D341Med (cell line): ENCODE measurements at places on chromosomes 3 and 15.

DNA sequence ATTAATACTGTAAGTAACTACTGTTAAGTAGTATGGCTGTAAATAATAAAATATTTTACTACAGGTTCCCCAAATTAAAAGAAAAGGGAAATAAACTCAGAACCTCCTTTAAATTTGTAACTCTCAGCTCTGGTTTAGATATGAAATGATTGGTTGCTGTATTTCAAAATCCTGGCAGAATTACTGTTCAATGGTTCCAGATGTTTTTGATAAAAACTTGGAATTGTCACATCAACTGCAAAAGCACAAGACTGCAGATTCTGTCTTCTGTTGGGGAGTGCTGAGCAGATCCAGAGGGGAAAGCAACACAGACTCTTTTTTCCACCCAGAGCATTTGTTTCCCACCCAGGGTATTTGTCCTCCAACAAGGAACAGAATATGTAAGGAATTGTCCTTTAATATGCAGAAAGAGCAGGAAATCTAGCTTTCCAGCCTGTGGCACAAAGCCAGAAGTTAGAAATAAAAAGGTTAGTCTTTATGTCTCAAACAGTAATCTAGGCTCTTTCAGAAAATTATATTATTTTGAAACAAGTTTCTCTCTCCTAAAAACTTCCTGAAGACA lies 178.1 kb downstream of the KLHL25 start:
- DNase-seq: no peak

- no peak for DNase-seq
Observed at GRCh38 chr15:51085764-51086163, 8.9 kb downstream of the TNFAIP8L3 start.

GRCh38 chr15:40297356-40297755 lies 10.4 kb downstream of the PLCB2 start:
- no peak for DNase-seq

DNA sequence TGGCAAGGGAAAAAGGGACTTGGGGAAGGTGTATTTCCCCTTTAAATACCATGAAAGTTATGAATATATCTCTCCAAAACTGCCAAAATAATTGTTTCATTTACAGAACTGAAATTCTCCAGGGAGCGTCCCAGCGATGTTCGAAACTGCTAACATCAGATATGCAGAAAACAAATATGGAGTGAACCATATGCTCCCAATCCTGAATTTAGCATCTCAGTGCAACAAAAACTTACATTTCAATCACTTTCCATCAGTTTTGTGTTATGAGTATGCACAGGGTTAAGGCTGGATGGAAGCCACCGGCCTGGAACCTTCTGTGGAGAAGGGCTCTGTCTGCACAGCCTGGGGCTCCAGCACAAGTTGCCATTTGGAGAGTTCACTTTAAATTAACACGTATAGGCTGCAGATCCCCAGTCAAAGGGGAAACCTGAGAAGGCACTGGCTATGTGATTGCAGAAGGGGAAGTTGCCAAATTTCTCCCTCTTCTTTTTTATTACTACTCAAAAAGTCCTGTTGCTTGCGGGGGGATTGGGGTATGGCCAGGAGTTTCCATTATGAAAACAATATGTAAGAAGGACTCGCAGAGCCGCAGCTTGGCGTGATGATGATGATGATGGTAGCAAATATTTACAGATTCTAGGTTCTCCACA lies 56.9 kb upstream of the FOXP1 start:
- no peak for DNase-seq

- DNase-seq: no peak
Observed at GRCh38 chr15:55676507-55676906, 66.4 kb downstream of the PRTG start.

DNA sequence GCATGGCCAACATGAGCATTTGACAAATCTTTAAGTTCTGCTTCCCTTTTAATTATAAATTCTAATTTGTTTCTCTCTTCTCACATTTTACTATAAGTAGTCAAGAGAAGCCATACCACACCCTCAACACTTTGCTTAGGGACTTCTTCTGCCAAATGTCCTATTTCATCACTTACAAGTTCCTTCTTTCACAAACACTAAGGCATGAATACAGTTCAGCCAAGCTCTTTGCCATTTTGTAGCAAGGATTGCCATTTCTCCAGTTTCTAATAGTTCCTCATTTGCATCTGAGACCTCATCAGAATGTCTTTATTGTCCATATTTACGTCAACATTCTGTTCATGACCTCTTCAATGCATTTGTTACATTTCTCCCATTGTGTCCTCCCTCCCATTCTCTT lies 29.4 kb downstream of the SLC22A14 start:
- no peak for DNase-seq

DNA sequence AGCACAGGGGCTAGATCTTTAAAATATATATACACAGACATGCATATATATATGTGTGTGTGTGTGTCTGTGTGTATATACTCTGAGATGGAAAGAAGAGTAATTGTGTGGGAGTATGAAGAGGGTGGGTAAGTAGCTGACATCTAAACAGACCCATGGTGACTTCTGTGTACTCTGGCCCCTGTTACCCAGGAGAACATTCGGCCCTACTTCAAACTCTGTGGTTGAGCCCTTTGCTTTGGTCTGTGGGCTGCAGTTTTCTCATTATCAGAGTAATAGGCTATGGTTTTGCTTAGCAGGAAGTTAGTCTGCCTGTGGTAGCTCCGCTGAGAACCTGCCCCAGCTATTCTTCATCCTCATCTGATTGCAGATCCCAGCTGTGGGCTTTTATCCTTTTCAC lies 141.4 kb downstream of the RBPMS2 start:
- DNase-seq: no peak
